ENCODE measurements at places on chromosomes 5 and 9. TPM values are rescaled to one million over a fixed set of nuclear protein-coding genes. Genes with fewer than 3 reads are reported as not detected.

ZNF879 gene
- 10.6 TPM for total RNA-seq

JAKMIP2 gene
- total RNA-seq = 8.2 TPM

BTNL8 gene
- 0.22 TPM for total RNA-seq

DNA sequence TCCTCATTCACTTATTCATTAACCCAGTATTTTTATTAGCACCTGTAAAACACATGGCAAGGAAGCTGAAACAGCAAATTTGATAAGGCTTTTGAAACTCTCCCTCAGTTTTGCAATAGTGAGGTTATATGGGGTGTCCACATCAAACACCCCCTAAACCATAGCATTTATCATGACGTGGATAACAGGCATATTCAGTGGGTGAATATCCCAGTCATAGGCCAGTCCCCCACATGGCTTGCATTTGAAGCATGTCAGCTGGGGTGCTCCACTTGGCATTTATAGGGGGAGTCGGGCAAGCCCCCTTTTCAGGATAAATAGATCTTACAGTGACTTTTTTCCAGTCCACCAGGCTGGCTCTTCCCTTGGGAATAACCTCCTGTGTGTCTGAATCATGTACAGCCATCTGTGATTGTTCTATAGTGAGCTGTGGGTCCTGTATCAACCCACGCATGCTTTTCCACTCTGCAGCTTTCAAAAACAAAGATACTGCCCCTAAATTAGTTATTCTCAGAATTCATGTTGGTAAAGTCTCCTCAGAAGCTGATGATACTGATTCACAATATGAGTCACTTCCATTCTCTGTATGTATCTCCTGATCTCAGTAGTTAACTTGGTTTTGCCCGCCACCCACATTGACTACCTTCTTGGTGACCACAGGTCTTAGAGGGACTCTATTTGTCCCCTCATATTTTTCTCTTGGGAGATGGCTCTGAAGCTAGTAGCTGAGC, 84.4 kb upstream of the SPIN1 start:
- no peak overlapping the region for H3K4me3 ChIP-seq
- H3K27ac ChIP-seq = no peak overlapping the region
- DNase-seq = no peak
- no peaks in the 10 kb centered on the region for H3K4me1 ChIP-seq

- H3K4me1 ChIP-seq = no peaks in the 10 kb centered on the region
- DNase-seq = no peak
- no peak overlapping the region for H3K4me3 ChIP-seq
- no peaks in the 10 kb centered on the region for H3K27me3 ChIP-seq
- no peak overlapping the region for H3K27ac ChIP-seq
- H3K36me3 ChIP-seq = no peaks in the 10 kb centered on the region
Observed at GRCh38 chr9:114696814-114697544, 15.0 kb upstream of the TEX48 start.

GRCh38 chr9:109250771-109251079, 70.1 kb downstream of the EPB41L4B start:
- no peak overlapping the region for H3K4me3 ChIP-seq
- no peaks in the 10 kb centered on the region for H3K4me1 ChIP-seq
- no peaks in the 10 kb centered on the region for H3K36me3 ChIP-seq
- DNase-seq = no peak
- H3K27ac ChIP-seq = no peak overlapping the region

- peak; percentile 72 for DNase-seq
- H3K36me3 ChIP-seq = no peaks in the 10 kb centered on the region
- peaks cover 22% of the 10 kb centered on the region for H3K4me1 ChIP-seq
- H3K27ac ChIP-seq = no peak overlapping the region
Observed at GRCh38 chr5:157366741-157367674, 93.0 kb upstream of the NIPAL4 start.

DNA sequence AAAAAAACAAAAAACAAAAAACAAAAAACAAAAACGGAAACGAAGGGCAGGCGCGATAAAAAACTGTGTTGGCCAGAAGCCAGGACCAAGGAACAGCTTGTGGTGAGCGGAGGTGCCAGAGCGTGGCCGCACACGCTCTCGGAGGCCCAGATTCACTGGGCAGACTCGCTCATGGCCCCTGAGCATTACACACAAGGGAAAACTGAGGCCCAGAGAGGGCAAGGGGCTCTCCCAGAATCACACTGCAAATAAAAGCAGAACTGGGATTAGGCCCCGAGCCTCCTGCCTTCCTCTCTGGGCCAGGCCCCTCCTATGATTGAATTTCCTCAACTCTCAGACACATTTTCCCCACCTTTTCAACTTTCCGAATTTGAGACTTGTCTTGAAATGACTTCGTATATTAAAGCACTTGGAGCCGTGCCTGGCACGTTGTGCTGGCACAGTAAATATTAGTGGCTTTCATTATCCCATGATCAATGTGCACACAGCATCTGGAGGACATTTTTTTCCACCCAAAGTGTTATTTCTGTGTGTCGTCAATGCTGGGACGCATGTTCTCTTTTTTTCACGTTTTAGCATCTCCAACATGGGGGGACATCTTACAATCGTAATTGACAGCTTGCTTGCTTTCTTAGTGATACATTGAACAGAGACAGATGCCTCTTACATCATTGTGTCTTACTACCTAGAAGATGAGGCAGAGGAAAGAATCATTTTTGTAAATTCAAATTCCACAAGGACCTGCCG, 7.4 kb downstream of the FIBCD1 start:
- no peak overlapping the region for H3K27ac ChIP-seq
- H3K36me3 ChIP-seq = no peaks in the 10 kb centered on the region
- H3K4me3 ChIP-seq = no peak overlapping the region

DNA sequence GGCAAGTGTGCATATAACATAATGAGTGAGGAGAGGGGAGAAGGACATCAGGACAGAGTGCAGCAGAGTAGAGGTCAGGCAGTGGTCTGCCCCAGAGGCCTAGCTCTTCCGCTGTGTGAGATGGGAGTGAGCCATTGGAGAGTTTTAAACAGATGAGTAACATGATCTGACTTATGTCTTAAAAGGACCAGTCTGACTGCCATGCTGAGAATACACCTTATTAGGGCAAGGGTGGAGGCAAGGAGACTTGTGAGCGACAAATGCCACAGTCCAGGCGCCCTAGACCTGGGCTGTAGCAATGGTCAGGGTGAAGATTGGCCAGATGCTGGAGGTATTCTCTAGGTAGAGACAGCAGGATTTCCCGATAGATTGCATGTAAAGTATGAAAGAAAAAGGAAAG, 83.1 kb downstream of the WWC1 start:
- H3K4me3 ChIP-seq = no peak overlapping the region
- H3K27me3 ChIP-seq = no peaks in the 10 kb centered on the region
- DNase-seq = no peak
- H3K27ac ChIP-seq = no peak overlapping the region
- H3K36me3 ChIP-seq = no peaks in the 10 kb centered on the region

All from neural progenitor cell (in vitro differentiated cells).